RCC 7860 (cell line): ENCODE measurements at places on chromosomes 5 and 9.
A peak's percentile ranks its signal among the peaks of the same experiment; 100 is the strongest.

GRCh38 chr5:10595672-10596309, 31.9 kb downstream of the ANKRD33B start:
- peak; percentile 80 for DNase-seq

- no peak for DNase-seq
Measured at GRCh38 chr5:147169901-147170300, 64.9 kb upstream of the STK32A start.

DNA sequence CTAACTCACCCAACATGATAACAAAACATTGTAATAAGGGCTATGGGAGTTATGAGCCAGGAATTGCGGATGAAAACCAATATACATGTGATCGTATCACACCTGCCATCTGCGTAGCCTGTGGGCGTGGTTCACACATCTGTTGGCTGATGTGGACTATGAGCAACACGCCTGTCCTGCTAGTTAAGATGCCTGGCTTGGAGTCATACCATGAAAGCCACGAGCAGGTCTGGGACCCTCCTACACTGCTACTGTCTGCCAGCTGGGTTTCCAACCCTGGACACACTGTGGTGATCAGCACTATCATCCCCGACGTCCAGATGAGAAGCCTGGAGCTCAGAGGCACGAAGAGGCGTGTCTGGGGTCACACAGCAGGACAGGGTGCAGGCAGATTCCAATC, 40.2 kb downstream of the STK10 start:
- no peak for DNase-seq

DNA sequence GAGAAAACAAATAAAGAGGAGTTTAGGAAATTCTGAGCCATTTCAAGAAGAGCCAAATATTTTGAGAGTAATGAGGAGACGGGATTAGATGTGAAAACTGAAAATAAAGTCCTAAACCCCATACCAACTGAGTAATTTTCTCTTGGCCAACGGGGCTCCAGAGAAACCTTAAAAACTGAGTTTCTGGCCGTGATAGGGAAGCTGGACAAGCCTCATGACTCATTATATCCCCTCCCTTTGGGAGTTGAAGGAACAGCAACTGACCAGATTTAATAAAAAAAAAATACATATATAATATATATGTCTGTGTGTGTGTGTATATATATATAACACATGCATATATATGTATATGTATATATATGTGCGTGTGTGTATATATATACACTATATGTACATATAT, 119.6 kb downstream of the PRDM9 start:
- no peak for DNase-seq

GRCh38 chr5:176384366-176384930, 4.0 kb downstream of the NOP16 start:
- DNase-seq, result no peak

DNA sequence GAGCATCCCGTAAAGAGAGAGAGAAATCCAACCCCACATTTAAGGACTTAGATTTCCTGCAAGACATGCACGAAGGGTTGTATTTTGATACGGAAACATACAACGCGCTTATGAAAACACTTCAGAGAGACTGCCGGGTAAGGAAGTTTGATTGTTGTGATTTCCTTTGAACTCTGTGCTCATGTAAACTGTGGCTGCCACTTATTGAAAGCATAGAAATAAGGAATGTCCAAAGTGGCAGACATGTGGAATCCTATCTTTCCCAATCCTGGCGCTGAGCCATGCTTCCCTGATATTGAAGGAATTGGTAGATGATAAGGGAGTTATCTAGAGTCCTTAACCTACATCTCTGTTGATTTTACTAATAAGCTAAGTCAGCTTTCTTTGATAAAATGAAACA, 119.4 kb downstream of the PRKACG start:
- no peak for DNase-seq
